ENCODE measurements at places on chromosomes 7 and 10. TPM values are rescaled to one million over a fixed set of nuclear protein-coding genes. Genes with fewer than 3 reads are reported as not detected.

- H3K4me1 ChIP-seq = no peaks in the 10 kb centered on the region
- H3K36me3 ChIP-seq = no peaks in the 10 kb centered on the region
- H3K27ac ChIP-seq = no peak overlapping the region
Measured at GRCh38 chr7:36670585-36671431, 53.5 kb downstream of the AOAH start.

- H3K27ac ChIP-seq = no peak overlapping the region
- H3K4me3 ChIP-seq = no peak overlapping the region
- peaks cover 3% of the 10 kb centered on the region for H3K27me3 ChIP-seq
- H3K4me1 ChIP-seq = peaks cover 43% of the 10 kb centered on the region
- H3K36me3 ChIP-seq = no peaks in the 10 kb centered on the region
Measured at GRCh38 chr7:22125436-22125835, 179.7 kb upstream of the CDCA7L start.

- DNase-seq = no peak
- H3K27ac ChIP-seq = no peak overlapping the region
- H3K4me1 ChIP-seq = peaks cover 76% of the 10 kb centered on the region
- H3K27me3 ChIP-seq = no peaks in the 10 kb centered on the region
Measured at GRCh38 chr10:98312822-98313221, 44.8 kb upstream of the LOXL4 start.

DNA sequence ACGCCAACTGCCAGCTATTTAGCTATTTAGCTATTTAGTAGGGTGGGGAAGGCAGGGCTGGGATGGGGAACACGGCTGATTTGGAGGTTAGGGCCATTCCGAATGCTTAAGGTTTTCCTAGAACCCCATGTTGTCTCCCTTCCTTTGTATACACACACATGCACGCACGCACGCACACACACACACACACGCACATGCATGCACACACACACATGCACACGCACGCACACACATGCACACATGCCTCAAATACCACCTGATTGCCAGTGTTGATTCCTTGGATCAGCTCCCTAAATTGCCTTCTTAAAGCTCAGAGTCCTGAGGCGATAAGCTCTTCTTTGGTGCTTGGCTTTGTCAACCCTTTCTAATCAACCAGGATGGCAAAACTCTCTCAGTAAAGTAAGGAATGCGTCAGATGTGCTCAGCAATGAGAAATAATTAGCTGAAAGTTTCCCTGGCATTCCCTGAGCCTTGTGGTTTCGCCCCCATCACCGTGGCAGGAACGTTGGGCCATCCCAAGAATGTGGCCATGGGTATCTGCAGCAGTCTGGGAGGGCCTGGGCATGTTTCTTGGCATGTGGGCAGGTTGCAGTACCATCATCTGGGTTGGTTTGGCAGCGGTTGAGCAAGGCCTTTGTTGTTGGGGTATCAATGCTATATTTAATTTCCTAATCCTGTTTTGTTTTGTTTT is 305.6 kb downstream of the LRMDA start:
- no peak overlapping the region for H3K4me3 ChIP-seq
- peaks cover 2% of the 10 kb centered on the region for H3K27me3 ChIP-seq
- H3K27ac ChIP-seq = no peak overlapping the region
- H3K36me3 ChIP-seq = no peaks in the 10 kb centered on the region
- no peaks in the 10 kb centered on the region for H3K4me1 ChIP-seq

- no peak overlapping the region for H3K27ac ChIP-seq
- no peak for DNase-seq
- H3K4me3 ChIP-seq = no peak overlapping the region
- peaks cover 44% of the 10 kb centered on the region for H3K4me1 ChIP-seq
- H3K36me3 ChIP-seq = peaks cover 5% of the 10 kb centered on the region
Measured at GRCh38 chr7:2159176-2159520, 73.6 kb downstream of the MAD1L1 start.

DNA sequence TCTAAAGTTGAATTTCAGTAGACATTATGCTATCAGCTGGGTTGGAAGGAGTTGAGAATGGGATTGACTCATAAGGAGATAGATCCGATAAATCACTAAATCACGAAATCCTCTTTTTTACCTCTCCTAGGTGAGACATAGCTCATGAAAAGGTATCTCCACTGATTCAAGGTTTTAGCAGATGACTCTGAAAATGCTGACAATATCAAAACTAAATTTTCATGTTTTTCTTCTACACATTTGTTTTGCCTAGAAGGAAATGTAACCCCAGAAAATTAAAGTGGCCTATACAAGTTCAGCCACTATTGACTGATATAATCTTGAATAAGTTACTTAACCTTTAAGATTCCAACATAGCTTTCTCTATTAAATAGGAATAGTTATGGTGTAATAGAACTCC is 82.2 kb upstream of the VWDE start:
- no peaks in the 10 kb centered on the region for H3K36me3 ChIP-seq
- H3K4me1 ChIP-seq = no peaks in the 10 kb centered on the region
- no peaks in the 10 kb centered on the region for H3K27me3 ChIP-seq
- no peak overlapping the region for H3K4me3 ChIP-seq
- H3K27ac ChIP-seq = no peak overlapping the region

- H3K27ac ChIP-seq = peak overlapping the region; percentile 85
- peak; percentile 45 for DNase-seq
- peaks cover 56% of the 10 kb centered on the region for H3K4me1 ChIP-seq
- peak overlapping the region; percentile 5 for H3K4me3 ChIP-seq
- peaks cover 6% of the 10 kb centered on the region for H3K36me3 ChIP-seq
Measured at GRCh38 chr10:4280461-4281189, 495.6 kb upstream of the KLF6 start.

DNA sequence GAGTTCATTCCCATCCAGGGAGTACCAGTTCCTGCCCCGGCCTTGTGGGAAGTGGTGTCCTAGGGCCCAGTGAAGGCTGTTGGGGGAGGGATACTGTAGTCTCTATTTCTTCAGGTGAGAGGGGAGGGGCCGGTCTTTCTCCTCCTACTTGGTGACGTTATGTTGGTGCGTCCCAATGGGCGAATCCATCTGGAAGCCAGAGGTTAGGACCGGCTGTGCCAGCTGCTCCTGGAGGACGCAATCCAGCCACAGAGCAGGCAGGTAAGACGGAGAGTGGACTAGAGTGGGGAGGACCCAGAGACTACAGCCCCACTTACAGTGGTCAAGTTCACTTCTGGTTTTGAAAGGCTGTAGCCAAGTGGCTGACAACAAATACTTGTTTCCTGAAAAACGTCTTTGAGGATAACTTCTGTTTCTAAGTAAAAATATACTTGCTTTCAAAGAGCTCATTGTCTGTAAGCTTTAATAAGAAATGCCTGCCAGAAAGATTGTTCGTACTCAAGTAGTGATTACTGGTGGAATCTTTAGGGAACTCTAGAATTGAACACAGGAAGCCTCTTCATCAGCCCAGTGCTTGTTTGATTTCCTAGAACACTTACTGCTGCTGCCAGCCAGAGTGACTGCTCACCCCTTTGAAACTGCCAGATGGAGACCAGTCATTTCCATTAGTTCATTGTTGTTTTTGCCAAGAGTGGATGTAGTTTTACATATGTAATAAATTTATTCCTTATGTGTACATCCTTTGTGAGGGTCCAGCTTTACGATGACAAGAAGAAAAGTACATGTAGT is 25.4 kb downstream of the RBM33 start:
- peak; percentile 15 for DNase-seq
- peaks cover 48% of the 10 kb centered on the region for H3K4me1 ChIP-seq
- 0 out of 2 replicates have a peak, but pooled peaks cover 5% of the 10 kb centered on the region for H3K36me3 ChIP-seq
- H3K4me3 ChIP-seq = peak overlapping the region; percentile 25
- H3K27ac ChIP-seq = peak overlapping the region; percentile 78

GRCh38 chr7:148461392-148462179 is 129.0 kb upstream of the C7orf33 start:
- no peak overlapping the region for H3K27ac ChIP-seq
- DNase-seq = no peak
- no peaks in the 10 kb centered on the region for H3K4me1 ChIP-seq
- peaks cover 2% of the 10 kb centered on the region for H3K27me3 ChIP-seq
- H3K36me3 ChIP-seq = no peaks in the 10 kb centered on the region

GRCh38 chr7:138978541-138979184 is 2.5 kb downstream of the KIAA1549 start:
- no peak overlapping the region for H3K27ac ChIP-seq
- peaks cover 5% of the 10 kb centered on the region for H3K36me3 ChIP-seq
- H3K4me1 ChIP-seq = peaks cover 36% of the 10 kb centered on the region
- H3K27me3 ChIP-seq = peaks cover 2% of the 10 kb centered on the region
- H3K4me3 ChIP-seq = no peak overlapping the region

- peaks cover 56% of the 10 kb centered on the region for H3K4me1 ChIP-seq
- H3K27ac ChIP-seq = no peak overlapping the region
- H3K4me3 ChIP-seq = no peak overlapping the region
- DNase-seq = no peak
Measured at GRCh38 chr10:4263601-4263921, 478.6 kb upstream of the KLF6 start.

DNA sequence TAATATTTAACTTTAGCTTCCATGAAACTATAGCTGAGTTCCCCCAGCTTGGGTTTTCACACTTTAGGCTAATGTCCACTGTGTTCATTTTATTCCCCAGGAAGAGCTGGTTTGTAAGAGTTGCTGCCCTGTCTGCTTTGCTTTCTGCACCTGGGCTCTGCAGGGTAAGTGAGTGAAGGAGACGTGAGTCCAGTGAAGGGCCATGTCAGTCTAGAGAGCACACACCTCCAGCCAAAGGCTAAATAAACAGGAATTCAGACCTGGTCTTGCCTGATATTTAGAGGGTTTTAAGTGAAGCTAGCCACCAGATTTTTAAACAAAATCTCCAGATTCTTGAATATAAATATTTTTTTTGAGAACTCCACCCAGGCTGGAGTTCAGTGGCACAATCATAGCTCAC is 24.5 kb upstream of the FZD1 start:
- H3K4me1 ChIP-seq = peaks cover 67% of the 10 kb centered on the region
- no peak for DNase-seq
- H3K36me3 ChIP-seq = no peaks in the 10 kb centered on the region
- H3K4me3 ChIP-seq = peak overlapping the region; percentile 62

- peaks cover 10% of the 10 kb centered on the region for H3K27me3 ChIP-seq
- no peaks in the 10 kb centered on the region for H3K4me1 ChIP-seq
- no peak overlapping the region for H3K27ac ChIP-seq
Measured at GRCh38 chr7:50584386-50584785, 19.2 kb upstream of the DDC start.

DNA sequence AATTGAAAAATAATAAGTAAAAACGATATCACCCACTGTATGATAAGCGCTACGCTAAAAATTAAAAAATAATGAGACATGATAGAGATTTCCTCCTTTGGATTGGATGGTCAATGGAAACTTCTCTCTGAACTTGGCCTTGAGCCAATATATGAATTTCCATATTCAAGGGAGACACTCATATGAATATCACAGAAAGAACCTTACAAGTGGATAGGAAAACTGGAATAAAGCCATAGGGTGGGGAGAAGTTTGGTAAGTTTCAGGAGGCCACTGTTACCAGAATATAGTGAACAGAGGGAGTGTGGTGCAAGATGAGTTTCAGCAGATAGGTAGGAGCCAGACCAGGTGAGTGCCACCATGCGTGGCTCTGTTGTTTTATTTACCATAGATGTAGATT is 147.2 kb downstream of the SEM1 start:
- no peaks in the 10 kb centered on the region for H3K4me1 ChIP-seq
- H3K4me3 ChIP-seq = no peak overlapping the region
- H3K27ac ChIP-seq = no peak overlapping the region
- DNase-seq = no peak
- H3K36me3 ChIP-seq = no peaks in the 10 kb centered on the region

GRCh38 chr10:46312953-46313352 is 26.2 kb downstream of the ANTXRL start:
- no peak for DNase-seq
- H3K27ac ChIP-seq = no peak overlapping the region
- no peak overlapping the region for H3K4me3 ChIP-seq
- H3K36me3 ChIP-seq = no peaks in the 10 kb centered on the region
- H3K27me3 ChIP-seq = peaks cover 16% of the 10 kb centered on the region
- H3K4me1 ChIP-seq = peaks cover 41% of the 10 kb centered on the region

GRCh38 chr10:133411523-133412380 is 12.7 kb downstream of the SPRN start:
- H3K27me3 ChIP-seq = peaks cover 1% of the 10 kb centered on the region
- H3K27ac ChIP-seq = no peak overlapping the region
- H3K36me3 ChIP-seq = peaks cover 81% of the 10 kb centered on the region
- peaks cover 5% of the 10 kb centered on the region for H3K4me1 ChIP-seq
- H3K4me3 ChIP-seq = no peak overlapping the region

DNA sequence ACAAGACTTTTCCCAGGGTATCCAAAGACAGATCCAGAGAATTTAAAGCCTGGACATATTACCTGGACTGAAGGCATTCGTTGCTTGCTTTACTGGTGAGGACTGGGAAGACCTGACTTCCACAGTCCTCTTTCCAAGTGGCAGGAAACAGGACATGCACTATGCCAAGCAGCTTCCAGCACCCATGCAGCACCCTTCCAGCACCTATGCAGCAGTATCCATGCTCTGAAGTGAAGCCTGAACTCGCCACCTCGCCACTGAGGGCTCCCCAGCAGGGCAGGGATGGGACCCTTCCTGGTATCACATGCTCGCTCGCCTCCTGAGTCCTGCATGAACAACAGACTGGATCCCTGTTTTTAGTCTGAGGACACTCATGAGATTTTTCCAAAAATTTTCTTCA is 189.9 kb upstream of the KLF14 start:
- no peak overlapping the region for H3K4me3 ChIP-seq
- peak overlapping the region; percentile 94 for H3K27ac ChIP-seq
- H3K36me3 ChIP-seq = peaks cover 46% of the 10 kb centered on the region
- no peak for DNase-seq
- H3K4me1 ChIP-seq = peaks cover 91% of the 10 kb centered on the region

- no peak for DNase-seq
- H3K4me1 ChIP-seq = peaks cover 10% of the 10 kb centered on the region
- peaks cover 7% of the 10 kb centered on the region for H3K27me3 ChIP-seq
- H3K27ac ChIP-seq = no peak overlapping the region
Measured at GRCh38 chr10:86657396-86658011, 3.2 kb downstream of the OPN4 start.

- H3K36me3 ChIP-seq = no peaks in the 10 kb centered on the region
- no peak for DNase-seq
- no peaks in the 10 kb centered on the region for H3K4me1 ChIP-seq
- peaks cover 20% of the 10 kb centered on the region for H3K27me3 ChIP-seq
- H3K27ac ChIP-seq = no peak overlapping the region
- no peak overlapping the region for H3K4me3 ChIP-seq
Measured at GRCh38 chr10:42980553-42981357, 96.1 kb upstream of the RET start.

- H3K36me3 ChIP-seq = no peaks in the 10 kb centered on the region
- H3K27me3 ChIP-seq = peaks cover 11% of the 10 kb centered on the region
- H3K27ac ChIP-seq = no peak overlapping the region
- H3K4me3 ChIP-seq = no peak overlapping the region
- H3K4me1 ChIP-seq = no peaks in the 10 kb centered on the region
Measured at GRCh38 chr7:154903083-154903731, 99.7 kb downstream of the PAXIP1 start.

Gene CREB5
- 0.78 TPM for total RNA-seq

Gene SBDS
- 164 TPM for total RNA-seq

Gene FGFBP3
- 0.45 TPM for total RNA-seq

Gene TACC2
- 16.9 TPM for total RNA-seq

Gene EBLN1
- total RNA-seq = not detected

Gene OR6B1
- total RNA-seq = not detected

Gene NEBL
- not detected for total RNA-seq

Gene PNLIPRP1
- total RNA-seq = not detected

Gene SP4
- total RNA-seq = 3.6 TPM
